ENCODE measurements at places on chromosomes 5 and 9. TPM values are rescaled to one million over a fixed set of nuclear protein-coding genes. Genes with fewer than 3 reads are reported as not detected.
A peak's percentile ranks its signal among the peaks of the same experiment; 100 is the strongest.

- DNase-seq: peak; percentile 64
- peaks cover 12% of the 10 kb centered on the region for H3K4me1 ChIP-seq
- peaks cover 2% of the 10 kb centered on the region for H3K27me3 ChIP-seq
- no peaks in the 10 kb centered on the region for H3K36me3 ChIP-seq
Observed at GRCh38 chr5:1380011-1380817, 35.3 kb upstream of the CLPTM1L start.

DNA sequence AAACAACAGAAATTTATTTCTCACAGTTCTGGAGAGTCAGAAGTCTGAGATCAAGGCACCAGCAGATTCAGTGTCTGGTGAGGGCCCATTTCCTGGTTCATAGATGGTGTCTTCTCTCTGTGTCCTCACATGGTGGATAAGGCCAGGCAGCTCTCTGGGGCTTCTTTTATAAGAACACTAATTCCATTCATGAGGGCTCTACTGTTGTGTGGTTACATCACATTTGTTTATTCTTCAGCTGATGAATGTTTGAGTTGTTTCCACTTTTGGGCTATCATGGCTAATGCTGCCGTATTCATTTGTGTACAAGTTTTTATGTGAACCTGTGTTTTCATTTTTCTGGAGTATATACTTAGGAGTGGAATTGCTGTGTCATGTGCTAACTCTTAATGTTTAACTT lies 35.2 kb downstream of the DDX4 start:
- peaks cover 4% of the 10 kb centered on the region for H3K27me3 ChIP-seq
- no peaks in the 10 kb centered on the region for H3K36me3 ChIP-seq

IFNA6 gene
- not detected for total RNA-seq

DNA sequence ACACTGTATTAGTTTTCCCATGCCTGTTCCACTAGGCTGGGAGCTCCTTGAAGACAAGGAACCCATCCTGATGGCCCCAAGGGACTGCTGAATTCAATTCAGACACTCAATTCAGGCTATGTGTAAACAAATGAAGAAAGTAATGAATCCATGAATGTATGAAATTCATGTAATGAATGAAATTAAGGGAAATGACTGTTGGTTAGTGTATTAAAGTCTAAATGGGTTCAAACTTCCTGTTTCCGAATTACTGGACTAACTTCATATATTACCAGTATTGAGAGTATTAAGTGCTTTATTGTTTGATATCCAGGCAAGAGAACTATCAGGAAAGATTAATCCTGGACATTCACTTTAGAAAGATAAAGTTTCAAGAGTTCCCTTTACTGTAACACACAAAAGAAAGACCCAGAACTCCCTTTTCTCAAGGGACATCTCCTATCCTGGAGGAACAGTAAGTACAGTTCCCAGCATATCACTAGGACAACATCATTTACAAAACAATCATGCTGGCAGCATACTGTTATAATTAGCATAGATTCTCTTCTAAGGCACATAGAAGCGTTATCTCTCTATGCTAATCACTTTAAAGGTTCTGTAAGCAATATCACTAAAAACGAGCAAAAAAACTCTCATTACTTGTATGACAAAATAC lies 28.5 kb upstream of the IFNK start:
- H3K36me3 ChIP-seq: peaks cover 2% of the 10 kb centered on the region
- no peak for DNase-seq
- H3K4me3 ChIP-seq: no peak overlapping the region

HTR4 gene
- total RNA-seq: not detected

TMOD1 gene
- total RNA-seq: 1.7 TPM

GRCh38 chr5:40986666-40987065 lies 77.4 kb downstream of the C7 start:
- no peaks in the 10 kb centered on the region for H3K4me1 ChIP-seq
- no peak for DNase-seq
- no peaks in the 10 kb centered on the region for H3K36me3 ChIP-seq
- H3K4me3 ChIP-seq: no peak overlapping the region

PTGES gene
- total RNA-seq: not detected

GRCh38 chr5:10073441-10074104 lies 176.1 kb downstream of the ATPSCKMT start:
- H3K36me3 ChIP-seq: no peaks in the 10 kb centered on the region
- no peak overlapping the region for H3K27ac ChIP-seq
- no peak for DNase-seq

DNA sequence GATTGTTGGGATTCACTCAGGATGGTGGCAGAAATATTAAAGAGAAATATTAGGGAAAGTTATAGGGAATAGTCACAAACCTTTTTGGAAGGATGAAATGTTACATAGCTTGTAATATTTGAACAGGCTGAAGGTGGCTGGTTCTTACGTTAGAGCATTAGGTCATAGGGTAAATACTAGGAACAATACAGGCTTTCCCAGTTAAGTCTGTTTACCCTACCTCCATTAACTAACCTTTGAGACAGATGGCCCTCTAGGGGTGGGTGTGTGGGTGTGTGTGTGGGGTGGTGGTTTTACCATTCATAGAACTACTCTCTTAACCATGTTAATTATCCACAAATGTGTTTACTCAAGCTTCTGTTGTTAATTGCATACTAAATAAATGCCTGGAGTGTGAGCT lies 94.3 kb upstream of the STK32A start:
- no peak for DNase-seq
- peaks cover 2% of the 10 kb centered on the region for H3K36me3 ChIP-seq
- H3K27me3 ChIP-seq: peaks cover 2% of the 10 kb centered on the region
- no peak overlapping the region for H3K27ac ChIP-seq
- no peaks in the 10 kb centered on the region for H3K4me1 ChIP-seq
- H3K4me3 ChIP-seq: no peak overlapping the region
